ENCODE measurements at places on chromosomes 12 and 14.

DNA sequence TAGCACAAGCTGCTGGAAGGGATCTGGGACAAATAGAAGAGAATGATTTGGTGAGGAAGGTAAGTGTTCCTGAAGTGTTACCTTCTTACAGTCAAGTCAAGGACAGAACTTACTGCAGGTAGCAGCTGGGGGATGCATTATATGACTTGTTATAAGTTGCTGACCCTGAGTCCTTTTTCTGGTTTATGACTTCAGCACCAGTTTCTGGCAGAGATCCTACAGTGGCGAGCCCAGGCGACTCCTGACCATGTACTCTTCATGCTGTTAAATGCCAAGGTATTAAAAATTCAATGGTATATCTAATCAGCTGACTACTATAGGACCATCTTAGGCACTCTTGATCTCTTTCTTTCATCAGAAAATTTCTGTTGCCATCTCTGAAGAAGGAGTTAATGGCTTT lies 45.1 kb upstream of the ATF1 start:
- DNase-seq = no peak

- no peak for DNase-seq
Observed at GRCh38 chr12:57044889-57045288, 5.0 kb downstream of the MYO1A start.

GRCh38 chr12:2053691-2054090 lies 904 bp downstream of the CACNA1C start:
- no peak for DNase-seq

DNA sequence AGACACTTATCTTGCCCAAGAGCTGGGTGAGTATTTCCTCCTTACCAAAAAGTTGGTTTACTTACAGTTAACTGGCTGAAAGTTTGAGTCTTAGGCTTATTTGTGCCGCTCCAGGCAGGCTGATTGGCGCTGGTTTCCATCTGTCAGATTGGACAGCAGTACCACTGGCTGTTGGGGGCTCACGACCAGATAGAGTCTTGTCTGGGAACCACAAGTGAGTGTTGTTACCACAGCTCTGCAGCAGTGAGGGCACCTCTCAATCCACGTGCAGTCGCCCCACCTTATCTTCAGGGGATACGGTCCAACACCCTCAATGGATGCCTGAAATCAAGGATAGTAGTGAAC lies 58.9 kb downstream of the DDX51 start:
- peak; percentile 36 for DNase-seq

DNA sequence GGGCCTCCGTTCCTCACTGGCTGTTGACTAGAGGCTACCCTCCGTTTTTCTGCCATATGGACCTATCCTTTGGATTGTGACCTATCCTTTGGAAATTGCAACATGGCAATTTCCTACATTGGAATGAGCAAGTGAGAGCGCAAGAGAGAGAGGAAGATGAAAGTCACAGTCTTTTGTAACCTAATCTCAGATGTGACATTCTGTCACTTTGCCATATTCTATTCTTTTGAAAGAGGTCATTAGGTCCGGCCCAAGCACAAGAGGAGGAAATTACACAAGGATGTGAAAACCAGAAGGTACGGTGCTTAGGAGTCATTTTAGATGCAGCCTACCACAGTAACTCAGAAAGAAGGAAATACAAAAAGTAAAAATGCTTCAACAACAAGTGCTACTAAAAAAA lies 47.3 kb upstream of the SRP54 start:
- DNase-seq = no peak

- DNase-seq = no peak
Observed at GRCh38 chr12:124365726-124366430, 71.0 kb downstream of the RFLNA start.

- no peak for DNase-seq
Observed at GRCh38 chr12:112950701-112951100, 12.4 kb downstream of the OAS3 start.

DNA sequence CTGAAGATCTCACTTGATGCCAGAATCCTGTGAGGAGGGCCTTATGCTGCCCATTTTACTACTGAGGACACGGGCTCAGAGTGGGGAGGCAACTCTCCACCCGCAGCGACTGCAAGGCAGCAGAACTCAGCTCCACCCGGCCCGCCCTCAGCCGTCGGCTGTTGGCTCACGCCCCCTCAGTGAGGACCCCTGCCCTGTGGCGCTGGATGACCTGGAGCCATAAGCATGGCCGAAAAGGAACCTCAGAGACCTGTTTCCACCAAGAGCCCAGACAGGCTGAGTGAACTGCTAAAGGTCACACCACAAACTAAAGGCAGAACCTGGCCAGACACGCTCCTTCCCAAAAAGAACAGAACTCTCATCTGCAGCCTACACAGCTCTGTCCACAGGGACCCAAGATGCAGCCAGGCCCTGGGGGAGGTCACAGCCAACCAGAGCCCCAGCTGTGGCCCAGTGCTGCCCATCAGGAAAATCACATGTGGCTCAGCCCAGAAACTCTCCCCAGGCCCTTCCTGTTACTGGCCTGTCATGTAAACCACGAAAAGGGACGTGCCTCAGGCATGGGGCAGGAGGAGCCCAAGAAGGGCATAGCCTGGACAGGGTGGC lies 32.8 kb downstream of the CCNK start:
- no peak for DNase-seq

- DNase-seq = no peak
Observed at GRCh38 chr14:22221508-22221907, 367.5 kb downstream of the DAD1 start.

DNA sequence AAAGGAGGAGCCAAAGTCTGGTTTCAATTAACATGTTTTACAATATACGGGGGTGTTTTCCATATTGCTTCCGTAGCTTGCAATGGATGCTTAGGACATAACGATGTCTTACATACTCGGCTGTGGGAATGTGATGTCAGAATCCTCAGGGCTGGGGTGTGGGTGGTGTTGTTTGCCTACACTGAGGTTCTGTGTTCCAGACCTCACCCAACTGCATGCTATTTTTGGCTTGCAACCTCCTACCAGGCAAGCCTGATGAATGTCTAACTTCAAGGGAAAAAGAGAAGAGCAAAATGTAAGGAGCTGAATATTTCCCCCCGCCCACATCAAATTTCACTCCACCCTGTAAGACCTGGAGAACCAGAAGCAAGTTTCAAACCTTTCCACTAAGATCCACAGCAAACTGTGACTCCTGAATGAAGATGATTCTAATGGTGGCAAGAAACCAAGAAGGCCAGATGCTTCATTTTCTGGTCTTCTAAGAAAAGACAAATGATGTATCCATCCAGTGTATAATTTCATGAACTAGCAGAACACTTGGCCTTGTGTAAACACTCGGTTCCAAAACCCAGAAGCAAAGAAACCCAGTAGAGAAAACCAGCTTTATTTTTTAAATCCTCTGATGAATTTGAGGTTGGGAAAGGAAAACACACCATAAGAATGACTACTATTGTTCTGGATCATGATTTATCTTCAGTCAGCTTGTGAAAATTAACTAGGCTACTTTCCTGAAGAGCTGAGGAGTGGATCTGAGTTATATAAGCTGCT lies 227.9 kb downstream of the DACT1 start:
- DNase-seq = no peak

DNA sequence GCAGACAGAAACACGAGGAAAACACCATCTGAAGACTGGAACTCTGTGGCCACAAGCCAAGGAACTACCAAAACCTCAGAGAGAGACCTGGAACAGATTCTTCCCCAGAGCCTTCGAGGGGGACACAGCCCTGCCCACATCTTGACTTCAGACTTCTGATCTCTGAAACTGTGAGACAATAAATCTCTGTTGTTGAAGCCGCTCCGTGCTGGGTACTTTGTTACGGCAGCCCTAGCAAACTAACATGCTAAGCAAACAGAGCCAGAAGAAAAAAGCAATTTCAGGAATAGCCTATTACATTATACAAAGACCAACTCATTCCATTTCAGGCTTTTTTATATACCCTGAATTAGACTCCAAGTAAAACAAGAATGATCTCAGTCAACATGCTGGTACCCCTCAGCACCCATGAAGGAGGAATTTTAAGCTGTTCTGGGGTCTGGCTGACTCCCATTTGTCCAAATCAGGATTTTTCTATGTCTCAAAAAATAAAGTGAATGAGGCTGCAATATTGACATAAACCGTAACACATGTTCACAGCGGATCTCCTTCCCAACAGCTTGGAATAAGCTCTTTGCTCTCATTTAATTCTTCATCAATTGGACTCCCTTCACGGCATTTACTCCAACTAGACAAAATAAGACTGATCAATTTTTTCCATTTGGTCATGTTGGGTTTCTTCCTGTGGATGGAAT lies 190.1 kb downstream of the FOXN3 start:
- DNase-seq = no peak

DNA sequence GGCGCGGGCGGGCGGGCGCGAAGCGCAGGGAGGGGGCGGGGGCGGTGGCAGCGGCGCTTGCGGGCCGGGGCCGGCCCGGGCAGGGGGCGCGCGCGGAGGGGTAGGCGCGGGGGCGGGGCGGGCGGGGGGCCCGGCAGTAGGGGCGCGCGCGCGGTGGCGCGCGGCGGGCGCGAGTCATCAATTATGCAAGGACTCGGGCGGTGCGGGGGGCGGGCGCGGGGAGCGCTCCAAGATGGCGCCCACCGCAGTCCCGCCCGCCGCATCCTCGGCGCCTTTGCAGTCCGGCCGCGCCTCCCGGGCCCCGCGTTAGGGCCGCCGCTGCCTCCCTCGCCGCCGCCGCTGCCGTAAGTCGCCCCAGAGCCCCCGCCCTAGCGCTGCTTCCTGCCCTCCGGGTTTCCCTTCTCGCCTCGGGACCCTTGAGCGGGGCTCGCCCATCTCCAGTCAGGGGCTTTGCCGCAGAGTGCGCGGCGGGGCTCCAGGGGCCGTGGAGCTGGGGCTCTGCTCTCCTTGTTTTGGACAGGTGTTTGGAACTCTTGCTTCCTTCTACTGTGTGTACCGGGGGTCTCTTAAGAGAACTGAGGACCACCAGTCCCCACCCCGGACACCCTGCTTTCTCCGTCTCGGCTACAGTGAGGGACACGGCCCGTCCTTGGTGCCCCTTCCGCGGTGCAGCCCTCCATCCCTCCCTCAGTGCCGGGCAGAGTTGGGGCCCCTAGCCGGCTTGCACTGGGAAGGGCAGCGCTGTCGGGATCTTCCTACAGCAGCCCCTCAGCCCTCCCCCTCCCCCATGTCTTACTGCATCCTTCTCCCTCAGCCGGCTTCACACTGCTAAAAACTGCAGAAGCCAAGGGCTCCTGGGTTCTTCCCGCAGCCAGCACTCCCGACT lies at the start of gene SCN8A:
TSS of gene SCN8A (plus strand) at position 218 of the 886 bp plus-strand sequence. CDS start 71,585 bp downstream, outside the sequence.
- DNase-seq = peak; percentile 54

GRCh38 chr14:31411218-31411727 lies 9.1 kb downstream of the HEATR5A start:
- no peak for DNase-seq

DNA sequence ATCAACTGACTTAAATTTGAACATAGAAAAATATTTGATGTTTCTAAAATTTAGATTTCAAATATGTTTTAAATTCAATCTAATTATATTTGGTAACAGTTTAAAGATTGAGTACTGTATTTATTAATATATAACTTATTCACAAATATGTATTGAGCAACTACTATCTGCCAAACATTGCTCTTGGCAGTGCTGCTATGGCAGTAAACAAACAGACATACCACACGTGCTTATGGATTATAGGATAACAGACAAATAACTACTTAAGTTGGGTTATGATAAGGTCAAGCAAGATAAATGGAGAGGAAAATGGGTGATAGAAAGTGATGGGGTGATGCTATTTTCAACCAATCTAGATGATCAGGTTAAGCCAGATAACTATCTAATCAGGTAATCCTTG lies 538.1 kb downstream of the C12orf50 start:
- no peak for DNase-seq

DNA sequence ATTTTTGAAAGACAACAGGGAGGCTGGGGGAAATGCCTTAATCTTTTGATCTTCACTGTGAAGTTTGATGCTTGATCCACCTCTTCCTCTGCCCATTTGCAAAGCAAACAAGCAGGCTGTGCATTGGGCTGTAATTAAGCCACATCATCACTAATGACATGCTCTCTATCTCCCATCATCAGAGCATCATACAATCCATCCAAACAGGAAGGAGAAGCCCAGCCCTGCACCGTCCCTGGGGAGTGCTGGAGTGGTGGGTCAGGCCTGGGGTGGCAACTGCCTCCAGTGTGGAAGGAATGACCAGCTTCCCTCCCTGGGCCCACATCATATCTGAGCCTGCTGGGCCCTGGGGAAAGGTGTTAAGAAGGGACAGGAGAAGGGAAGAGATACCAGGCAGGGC lies 6.9 kb upstream of the KRT74 start:
- DNase-seq = no peak

DNA sequence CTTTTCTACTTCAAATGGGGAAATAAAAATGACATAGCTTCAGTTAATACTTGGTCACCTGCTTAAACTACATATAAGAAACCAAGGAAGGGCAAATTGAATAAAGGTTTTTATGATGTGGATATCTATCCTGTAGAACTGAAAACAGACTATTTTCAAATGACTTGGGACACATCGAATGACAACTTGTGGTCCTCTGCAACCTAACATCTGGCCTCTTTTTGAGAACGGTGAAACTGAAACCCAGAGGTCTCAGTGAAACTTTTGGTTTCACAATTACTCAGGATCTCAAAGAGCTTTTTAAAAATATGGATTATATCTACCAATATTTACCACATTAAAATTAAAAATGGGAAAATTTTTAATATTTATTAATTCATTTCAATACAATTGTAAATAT lies 65.2 kb downstream of the PPP2R5E start:
- peak; percentile 37 for DNase-seq

DNA sequence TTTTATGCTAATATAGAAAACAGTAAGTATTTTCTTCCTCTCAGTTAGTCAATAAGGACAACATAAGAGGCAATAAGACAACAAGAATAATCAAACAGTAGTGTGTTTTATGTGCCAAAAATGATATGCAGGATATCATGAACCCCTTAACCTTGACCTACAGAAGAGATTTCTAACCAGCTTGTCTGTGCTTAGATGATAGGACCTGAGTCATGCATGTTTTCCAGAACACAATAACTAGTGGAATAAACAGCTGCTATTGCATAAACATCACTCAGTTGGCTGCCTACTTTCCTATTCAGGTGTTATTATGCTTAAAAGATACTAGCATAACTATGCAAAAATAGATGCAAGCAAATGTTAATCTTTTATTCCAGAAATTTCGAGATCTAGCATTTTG lies 282.5 kb downstream of the PRKD1 start:
- no peak for DNase-seq

DNA sequence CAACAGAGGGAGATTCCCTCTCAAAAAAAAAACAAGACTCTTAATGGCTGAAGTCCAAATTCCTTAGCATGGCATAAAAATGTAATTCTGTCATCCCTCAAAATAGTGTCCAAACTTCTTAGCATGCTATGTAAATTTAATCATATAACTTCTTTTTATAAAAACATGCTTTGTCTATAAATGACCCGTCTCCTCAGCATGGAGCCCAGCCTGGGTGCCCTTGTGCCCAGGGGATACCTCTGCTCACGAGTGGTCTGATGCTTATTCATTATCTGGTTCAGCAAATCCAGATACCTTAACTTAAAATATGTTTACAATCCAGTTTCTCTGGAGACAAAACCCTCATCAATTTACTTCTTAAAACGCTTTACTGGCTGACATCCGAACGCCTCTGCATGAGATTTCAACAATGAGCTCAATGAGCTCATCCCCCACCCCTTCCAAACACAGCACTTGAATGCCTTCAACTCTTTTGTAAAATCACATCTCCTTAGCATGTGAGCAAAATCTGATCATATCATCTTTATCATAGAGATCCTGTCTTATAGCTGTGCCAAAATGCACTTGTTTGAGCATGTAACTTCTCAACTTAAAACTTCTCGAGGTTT lies 15.7 kb downstream of the RTL1 start:
- DNase-seq = no peak
